Mucosa of gallbladder (tissue), 1 donor: ENCODE measurements at places on chromosomes 2 and 18.

DNA sequence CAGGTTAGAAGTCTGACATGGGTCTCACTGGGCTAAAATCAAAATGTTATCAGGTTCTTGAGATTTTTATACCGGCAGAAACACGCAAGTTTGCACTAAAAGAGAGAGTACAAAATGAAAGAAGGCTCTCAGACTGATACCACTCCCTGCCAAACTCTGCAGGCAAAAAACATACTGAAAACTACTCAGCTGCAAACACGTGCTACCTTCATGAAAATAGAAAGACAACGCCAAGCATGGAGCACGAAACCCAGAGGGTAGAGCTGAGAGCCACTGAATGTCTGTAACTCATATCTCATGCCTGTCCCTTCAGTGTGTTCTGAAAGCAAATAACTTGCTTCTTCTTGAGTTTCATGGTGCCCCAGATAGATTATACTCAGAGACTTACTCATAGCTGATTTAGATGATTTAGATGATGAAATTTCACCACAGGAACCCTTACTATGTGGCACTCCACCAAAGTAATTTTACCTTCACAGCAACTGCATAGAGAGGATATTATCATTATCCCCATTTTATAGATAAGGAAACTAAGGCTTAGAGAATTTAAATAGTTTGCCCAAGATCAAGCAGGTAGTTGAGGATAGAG lies 313.0 kb upstream of the SLC39A10 start:
- DNase-seq: no peak

DNA sequence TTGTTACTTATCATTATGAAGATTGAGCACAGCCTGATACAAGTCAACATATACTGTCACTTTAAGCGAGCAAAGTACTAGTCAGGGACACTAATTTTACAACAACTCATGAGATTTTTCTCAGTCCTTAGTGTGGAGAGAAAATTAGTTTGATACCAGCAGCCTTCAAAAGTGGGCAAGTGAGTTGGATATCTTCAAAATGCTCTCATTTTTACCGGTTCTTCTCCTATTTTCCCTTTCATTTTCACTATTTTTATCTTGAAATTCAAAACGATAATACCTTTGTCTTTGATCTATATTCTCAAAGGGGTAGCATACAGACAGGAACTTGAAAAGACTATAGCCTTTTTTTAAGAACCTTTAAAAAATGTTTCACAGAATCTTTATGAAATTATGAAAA lies 52.0 kb upstream of the UBXN4 start:
- DNase-seq: no peak

DNA sequence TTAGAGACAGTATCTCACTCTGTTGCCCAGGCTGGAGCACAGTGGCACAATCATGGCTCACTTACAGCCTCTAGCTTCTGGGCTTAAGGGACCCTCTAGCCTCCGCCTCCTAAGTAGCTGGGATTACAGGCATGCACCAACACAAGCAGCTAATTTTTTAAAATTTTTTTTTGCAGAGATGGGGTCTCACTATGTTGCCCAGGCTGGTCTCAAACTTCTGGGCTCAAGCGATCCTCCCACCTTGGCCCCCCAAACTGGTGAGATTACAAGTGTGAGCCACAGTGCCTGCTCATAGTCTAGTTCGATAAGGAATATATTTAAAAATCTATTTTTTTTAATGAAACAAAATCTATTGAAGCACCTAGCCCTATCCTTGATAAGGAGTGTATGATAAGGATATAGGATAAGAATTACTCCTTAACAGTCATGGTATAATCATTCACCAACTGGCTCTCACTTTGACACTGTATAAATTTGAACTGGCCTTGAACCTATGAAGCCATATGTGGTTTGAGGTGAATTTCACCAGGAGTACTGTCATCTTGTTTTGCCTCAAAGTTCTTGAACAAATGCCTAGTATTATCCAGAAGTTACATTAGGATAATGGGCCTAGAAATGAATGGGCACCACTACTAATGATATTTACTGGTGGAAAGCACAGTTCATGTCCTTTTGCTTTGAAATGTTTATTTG lies 71.1 kb downstream of the EXOC6B start:
- no peak for DNase-seq

DNA sequence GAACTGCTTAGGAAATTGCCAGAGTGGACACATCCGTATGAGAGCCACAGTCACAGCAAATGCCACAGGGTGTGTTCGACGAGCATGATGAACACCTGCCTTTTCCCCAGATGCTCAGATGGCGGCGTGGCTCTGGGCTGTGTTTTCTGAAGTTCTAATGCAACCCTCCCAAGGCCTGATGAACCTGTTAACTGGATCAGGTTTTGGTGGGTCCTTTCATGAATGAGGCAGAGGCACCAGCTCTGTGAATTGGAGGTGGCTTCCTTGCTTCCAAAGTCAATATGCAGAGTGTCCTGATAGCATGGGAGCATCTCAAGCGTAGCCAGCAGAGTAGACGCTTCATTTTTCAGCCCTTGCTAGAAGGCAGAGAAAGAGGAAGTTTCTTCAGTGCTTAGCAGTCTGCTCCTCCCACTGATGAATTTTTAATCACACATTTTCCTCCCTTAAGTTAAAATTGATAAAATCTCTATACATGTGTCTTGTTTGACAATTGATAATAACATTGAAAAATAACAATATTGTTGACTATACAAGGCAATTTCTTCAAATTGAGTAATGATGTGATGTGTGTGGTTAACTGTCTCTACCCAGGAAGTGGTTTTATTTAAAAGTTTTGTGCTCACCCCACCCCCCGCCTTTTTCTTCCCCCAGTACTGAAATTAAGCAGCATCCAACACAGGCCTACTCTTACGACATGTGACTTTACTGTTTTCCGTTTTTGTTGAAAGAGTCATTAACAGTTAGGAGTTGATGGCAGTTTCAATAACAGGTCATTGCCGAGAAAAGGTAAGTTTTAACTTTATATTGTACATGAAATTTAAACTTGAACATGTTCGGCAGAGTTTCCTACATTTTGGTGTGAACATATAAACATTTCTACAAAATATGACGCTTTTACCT lies at the start of gene ARHGAP15:
Gene ARHGAP15, plus strand, starts transcription at position 739 of the 900 bp plus-strand sequence.
- peak; percentile 29 for DNase-seq

DNA sequence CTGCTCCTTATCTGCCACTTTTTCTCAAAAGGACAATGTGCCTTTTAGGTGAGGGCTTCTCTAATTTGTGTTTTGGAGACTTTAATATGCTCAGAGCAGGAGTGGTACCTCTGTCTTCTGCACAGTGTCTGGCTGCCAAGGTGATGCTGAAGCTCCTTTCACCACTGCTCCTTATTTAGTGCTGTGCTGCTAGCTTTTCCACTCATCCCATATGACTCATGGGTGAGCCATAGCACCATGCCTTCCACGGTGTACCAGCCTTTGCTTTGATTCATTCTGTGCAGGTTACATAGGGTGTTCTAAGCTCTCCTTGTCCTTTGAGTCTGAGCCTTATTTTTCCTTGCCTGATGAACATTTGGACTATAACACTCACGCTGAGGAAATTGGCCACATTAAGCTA lies 202.4 kb downstream of the ARL6IP6 start:
- no peak for DNase-seq

DNA sequence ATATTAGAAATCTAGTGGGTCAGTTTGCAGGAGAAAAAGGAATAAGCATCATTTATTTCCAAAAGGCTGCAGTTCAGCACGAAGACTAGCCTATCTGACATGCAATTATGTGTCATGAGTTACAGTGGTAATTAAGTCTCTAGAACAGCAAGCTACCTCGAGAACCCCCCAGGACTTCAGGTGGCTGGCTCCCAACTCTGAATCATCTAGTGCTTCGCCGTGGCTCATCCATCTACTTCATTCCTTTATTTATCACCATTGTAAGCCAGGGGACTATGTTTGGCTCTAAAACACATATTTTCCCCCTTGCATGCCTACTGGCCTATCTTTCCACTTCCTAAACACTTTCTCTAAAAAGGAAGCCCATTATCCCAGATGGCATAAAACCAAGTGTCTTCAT lies 121.6 kb downstream of the TXNL1 start:
- no peak for DNase-seq

DNA sequence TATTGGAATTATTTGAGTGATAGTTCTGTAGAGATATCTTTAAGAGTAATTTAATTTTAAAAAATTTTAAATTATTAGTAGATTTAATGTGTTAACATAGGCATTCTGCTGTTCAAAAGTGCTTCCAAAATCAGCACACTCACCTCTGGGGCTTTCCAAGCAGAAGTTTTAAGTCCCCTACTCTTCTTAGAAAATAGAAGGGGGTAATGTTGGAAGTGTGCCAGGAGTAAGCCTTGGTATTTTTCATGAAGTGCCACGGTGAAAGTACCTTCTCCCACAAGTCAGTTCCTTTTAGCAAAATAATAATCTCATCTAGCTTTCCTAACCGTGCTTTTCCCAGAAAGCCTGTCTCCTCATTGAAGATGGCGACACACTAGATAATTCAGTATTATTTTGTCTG lies 3.9 kb upstream of the TNFRSF11A start:
- no peak for DNase-seq

GRCh38 chr18:34978533-34978893 lies 62.7 kb upstream of the MAPRE2 start:
- DNase-seq: no peak

DNA sequence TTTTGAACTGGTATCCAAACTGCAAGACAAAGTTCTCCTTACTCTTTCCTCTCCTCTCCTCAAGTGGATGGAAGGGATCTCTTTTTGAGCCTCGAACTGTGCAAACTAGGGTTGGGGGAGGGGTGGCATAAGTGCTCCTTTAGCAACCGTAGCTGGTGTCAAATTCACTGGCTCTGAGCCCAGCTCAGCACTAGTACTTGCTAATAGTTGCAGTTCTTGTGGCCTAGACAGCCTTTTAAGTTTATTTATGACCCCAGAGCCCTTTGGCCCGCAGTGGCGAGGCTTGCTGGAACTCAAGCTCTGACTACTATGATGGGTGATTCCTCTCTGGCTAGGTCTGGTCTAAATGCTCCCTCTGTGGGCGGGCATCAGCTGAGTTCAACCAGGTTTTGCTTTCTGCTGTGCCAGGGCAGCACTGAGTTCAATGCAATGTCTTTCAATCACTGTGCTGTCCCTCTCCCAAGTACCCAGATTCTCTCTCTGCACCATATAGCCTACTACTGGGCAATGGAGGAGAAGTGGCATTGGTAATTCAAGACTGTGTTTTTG lies 528.4 kb upstream of the SYT4 start:
- no peak for DNase-seq

DNA sequence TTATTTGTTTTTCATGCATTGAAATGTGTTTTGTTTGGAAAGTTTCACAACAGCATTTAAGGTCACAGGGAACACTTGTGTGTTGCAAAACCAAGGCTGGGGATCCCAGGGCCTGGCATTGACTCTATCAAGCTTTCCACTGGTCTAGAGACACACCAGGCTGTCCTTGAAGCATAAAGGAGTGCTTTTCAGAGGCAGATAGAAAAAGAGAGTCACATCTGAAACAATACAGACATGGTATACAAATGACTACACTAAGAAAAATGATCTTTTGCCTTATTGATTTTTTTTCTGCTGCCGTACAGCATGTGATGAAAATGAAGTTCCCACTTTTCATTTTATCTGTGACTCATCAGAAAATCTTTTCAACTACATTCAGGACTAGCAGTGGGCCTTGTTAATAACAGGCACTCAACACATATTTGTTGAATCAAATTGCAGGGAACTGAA lies 61.9 kb upstream of the ZCCHC2 start:
- DNase-seq: no peak

- no peak for DNase-seq
These were observed 138.3 kb upstream of the NRXN1 start for GRCh38 chr2:51170273-51170672.

- no peak for DNase-seq
These were observed 113.0 kb downstream of the DYSF start for GRCh38 chr2:71566372-71566771.

DNA sequence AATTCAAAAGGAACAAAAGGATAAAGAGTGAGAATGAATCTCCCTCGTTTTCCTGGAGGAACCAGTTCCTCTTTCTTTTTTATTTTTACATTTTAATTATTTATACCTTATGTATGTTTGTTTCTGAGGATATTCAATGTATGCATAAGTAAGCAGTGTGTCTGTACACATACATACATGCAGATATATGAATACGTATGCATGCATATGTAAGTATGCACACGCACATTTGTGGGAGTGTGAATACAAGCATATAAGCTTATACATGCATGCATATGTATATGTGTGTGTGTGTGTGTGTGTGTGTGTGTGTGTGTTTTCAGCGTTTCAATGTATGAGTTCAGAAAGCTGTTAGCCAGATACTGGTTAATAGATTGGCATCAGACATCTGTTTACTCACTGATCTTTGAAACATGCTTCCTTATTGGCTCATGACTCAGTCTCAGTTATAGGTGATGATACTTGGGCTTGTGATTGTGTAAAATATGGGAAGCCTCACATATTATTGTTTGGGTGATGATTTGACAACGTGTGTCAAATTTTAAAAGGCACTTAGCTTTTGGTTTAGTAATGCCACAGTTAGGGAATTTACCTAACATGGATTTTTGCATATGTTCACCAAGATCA lies 279.7 kb upstream of the TRIB2 start:
- DNase-seq: no peak

DNA sequence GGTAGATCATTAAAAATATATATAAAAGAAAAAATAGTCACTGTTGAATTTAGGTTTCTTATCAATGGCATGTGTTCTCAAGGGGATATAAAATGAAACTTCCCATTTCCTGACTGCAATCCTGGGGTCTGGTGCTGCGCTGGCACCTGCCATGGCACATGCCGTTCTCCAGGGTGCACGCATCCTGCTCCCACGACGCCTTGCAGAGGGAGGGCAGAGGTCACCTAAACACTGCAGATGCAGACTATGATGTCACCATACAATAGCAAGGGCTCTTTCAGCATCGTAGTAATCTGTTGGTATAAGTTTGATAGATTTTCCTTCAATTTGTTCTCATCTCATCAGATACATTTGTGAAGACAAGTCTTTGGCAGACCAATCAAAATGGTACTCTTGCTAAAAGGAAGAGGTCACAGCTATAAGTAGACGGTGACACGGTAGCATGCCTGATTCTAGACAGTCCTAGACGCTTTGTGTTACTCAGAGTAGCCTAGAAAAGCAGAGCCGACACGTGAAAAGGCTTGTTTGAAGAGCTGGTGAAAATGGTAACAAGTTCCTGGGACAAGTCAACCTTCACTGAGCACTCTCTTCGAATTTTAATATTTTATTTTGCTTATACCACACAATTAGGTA lies 761.4 kb downstream of the DCDC2C start:
- no peak for DNase-seq

- no peak for DNase-seq
These were observed 2.1 kb downstream of the SOX11 start for GRCh38 chr2:5694306-5694705.

GRCh38 chr2:219060821-219061791 lies at the start of gene IHH:
TSS of gene IHH (minus strand) at chr2:219060921. CDS start at chr2:219060467, 454 bp downstream.
- peak; percentile 36 for DNase-seq

DNA sequence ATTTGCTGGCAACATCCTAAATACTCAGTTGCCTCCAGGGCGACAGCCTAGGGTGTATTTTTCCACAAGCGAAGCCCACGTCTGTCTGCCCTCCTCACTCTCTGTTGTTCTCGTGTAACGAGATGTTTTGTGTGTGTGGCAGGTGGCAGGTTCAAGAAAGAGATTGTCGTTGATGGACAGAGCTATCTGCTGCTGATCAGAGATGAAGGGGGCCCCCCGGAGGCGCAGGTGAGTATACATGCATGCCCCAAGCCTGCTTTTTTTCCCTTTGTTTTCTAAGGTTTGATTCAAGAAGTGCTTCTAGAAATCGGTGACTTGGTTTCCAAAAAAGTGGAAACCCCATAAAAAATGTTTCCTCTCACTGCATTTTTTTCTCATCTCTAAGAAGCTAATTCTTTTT lies 247.0 kb downstream of the AGAP1 start:
- DNase-seq: no peak
